ENCODE measurements at places on chromosomes 2 and 18.

GRCh38 chr2:38260972-38261371, 116.1 kb downstream of the ATL2 start:
- H3K4me1 ChIP-seq: no peaks in the 10 kb centered on the region
- H3K4me3 ChIP-seq: no peak overlapping the region
- no peaks in the 10 kb centered on the region for H3K27me3 ChIP-seq
- H3K36me3 ChIP-seq: no peaks in the 10 kb centered on the region
- H3K27ac ChIP-seq: no peak overlapping the region

DNA sequence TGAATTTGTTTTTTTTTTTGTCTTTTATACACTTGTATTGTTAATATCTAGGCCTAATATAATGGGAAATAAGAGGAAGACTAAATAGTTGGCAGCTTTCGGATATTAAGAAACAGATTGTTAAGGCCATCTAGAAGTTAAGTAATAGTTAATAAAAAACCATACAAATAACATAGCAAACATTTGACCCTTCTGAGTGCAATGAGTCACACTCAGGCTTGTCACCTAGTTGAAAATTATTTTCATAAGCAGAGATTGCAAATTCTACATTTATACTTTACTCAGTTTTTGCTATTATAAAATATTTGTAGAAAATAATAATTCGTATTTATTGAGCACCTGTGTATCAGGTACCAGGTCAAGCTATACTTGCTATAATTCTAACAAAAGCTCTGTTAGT, 2.4 kb downstream of the NUP35 start:
- H3K27me3 ChIP-seq: no peaks in the 10 kb centered on the region
- H3K4me1 ChIP-seq: peaks cover 14% of the 10 kb centered on the region
- no peak overlapping the region for H3K4me3 ChIP-seq
- no peaks in the 10 kb centered on the region for H3K36me3 ChIP-seq

DNA sequence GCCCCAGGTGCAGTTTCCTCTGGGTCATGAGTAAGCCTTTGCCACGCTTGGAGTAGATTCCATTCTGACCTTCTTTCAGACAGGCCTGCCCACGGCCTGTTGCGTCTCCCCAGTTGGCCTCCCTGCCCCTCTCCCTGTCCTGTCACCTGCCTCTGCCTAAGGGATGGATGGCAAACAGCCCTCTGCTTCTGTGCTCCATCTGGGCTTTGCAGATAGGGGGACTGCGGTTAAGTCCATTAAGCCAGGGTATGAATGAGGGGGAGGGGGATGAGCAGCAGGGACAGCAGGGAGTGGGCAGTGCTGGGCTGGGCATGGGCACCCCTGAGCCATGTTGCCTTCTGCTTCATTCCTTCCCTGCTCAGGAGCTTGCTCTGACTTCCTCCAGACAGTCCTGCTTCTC, 37.6 kb upstream of the B3GNT7 start:
- peaks cover 9% of the 10 kb centered on the region for H3K4me1 ChIP-seq
- DNase-seq: no peak
- H3K27me3 ChIP-seq: no peaks in the 10 kb centered on the region

- peaks cover 55% of the 10 kb centered on the region for H3K27me3 ChIP-seq
- DNase-seq: no peak
- no peaks in the 10 kb centered on the region for H3K36me3 ChIP-seq
- no peak overlapping the region for H3K27ac ChIP-seq
- H3K4me1 ChIP-seq: peaks cover 14% of the 10 kb centered on the region
- no peak overlapping the region for H3K4me3 ChIP-seq
Observed at GRCh38 chr18:11754979-11755378, 65.9 kb downstream of the GNAL start.

- no peak for DNase-seq
- no peak overlapping the region for H3K27ac ChIP-seq
- H3K4me3 ChIP-seq: no peak overlapping the region
- peaks cover 7% of the 10 kb centered on the region for H3K4me1 ChIP-seq
Observed at GRCh38 chr2:26461601-26462023, 16.3 kb downstream of the OTOF start.

GRCh38 chr18:12597760-12598159, 60.1 kb downstream of the SPIRE1 start:
- no peaks in the 10 kb centered on the region for H3K36me3 ChIP-seq
- H3K4me3 ChIP-seq: no peak overlapping the region
- peaks cover 43% of the 10 kb centered on the region for H3K4me1 ChIP-seq
- H3K27me3 ChIP-seq: no peaks in the 10 kb centered on the region

GRCh38 chr18:27921904-27922751, 254.8 kb downstream of the CDH2 start:
- DNase-seq: no peak
- no peaks in the 10 kb centered on the region for H3K4me1 ChIP-seq
- no peak overlapping the region for H3K27ac ChIP-seq
- H3K4me3 ChIP-seq: no peak overlapping the region
- H3K27me3 ChIP-seq: no peaks in the 10 kb centered on the region

GRCh38 chr2:227163998-227164762, at the start of the genes COL4A3 and COL4A4:
Gene COL4A3, plus strand, starts transcription at chr2:227164624. Its CDS starts 103 bp downstream, at chr2:227164727.
Gene COL4A4, minus strand, starts transcription at chr2:227164205. Its CDS starts 16,722 bp downstream, at chr2:227147483.
- peak within 1 kb of the TSS; percentile 81 for H3K27ac ChIP-seq
- H3K4me1 ChIP-seq: no peaks in the 10 kb centered on the region
- DNase-seq: peak; percentile 69
- H3K4me3 ChIP-seq: peak within 1 kb of the TSS; percentile 64
- no peaks in the 10 kb centered on the region for H3K27me3 ChIP-seq

DNA sequence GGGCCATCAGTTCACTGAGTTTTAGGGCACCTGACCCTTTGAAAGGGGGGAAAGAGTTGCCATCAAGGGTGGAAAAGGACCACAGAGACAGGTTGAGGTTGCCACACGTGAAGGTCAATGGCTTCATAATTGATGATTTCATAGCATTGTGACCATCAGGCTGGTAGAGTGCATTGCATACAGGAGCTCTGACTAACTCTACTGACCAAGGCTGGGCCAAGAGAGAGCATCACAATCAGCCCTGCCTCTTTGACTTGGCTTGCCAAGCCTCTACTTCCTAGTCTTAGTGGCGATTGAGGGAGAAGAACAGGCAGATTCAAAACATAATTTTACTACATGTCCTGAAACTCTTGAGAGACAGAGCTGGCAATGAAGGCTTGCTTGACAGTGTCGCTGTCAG, 5.8 kb upstream of the TNP1 start:
- H3K36me3 ChIP-seq: no peaks in the 10 kb centered on the region
- no peak overlapping the region for H3K4me3 ChIP-seq
- no peaks in the 10 kb centered on the region for H3K4me1 ChIP-seq
- H3K27me3 ChIP-seq: no peaks in the 10 kb centered on the region

- H3K4me1 ChIP-seq: peaks cover 18% of the 10 kb centered on the region
- peak overlapping the region; percentile 4 for H3K27ac ChIP-seq
- no peak overlapping the region for H3K4me3 ChIP-seq
- H3K36me3 ChIP-seq: no peaks in the 10 kb centered on the region
- DNase-seq: peak; percentile 60
Observed at GRCh38 chr2:133504566-133505505, 63.4 kb downstream of the NCKAP5 start.

- no peak for DNase-seq
- peak overlapping the region; percentile 89 for H3K27ac ChIP-seq
- peak overlapping the region; percentile 35 for H3K4me3 ChIP-seq
- H3K4me1 ChIP-seq: peaks cover 100% of the 10 kb centered on the region
Observed at GRCh38 chr2:207142461-207142860, 23.3 kb downstream of the KLF7 start.

GRCh38 chr2:7083580-7084509, 166.6 kb downstream of the RNF144A start:
- no peak for DNase-seq
- no peaks in the 10 kb centered on the region for H3K27me3 ChIP-seq

GRCh38 chr2:48865704-48866103, 110.2 kb upstream of the LHCGR start:
- H3K4me1 ChIP-seq: no peaks in the 10 kb centered on the region
- no peaks in the 10 kb centered on the region for H3K27me3 ChIP-seq
- no peak overlapping the region for H3K4me3 ChIP-seq
- no peak for DNase-seq
- H3K36me3 ChIP-seq: no peaks in the 10 kb centered on the region

- DNase-seq: no peak
- no peaks in the 10 kb centered on the region for H3K36me3 ChIP-seq
- H3K4me3 ChIP-seq: no peak overlapping the region
- H3K4me1 ChIP-seq: no peaks in the 10 kb centered on the region
- no peaks in the 10 kb centered on the region for H3K27me3 ChIP-seq
- no peak overlapping the region for H3K27ac ChIP-seq
Observed at GRCh38 chr2:767440-767839, 90.2 kb upstream of the TMEM18 start.

GRCh38 chr2:29054430-29054829, 19.9 kb downstream of the PCARE start:
- no peaks in the 10 kb centered on the region for H3K27me3 ChIP-seq
- H3K36me3 ChIP-seq: no peaks in the 10 kb centered on the region
- no peak overlapping the region for H3K27ac ChIP-seq
- H3K4me1 ChIP-seq: no peaks in the 10 kb centered on the region
- DNase-seq: no peak

DNA sequence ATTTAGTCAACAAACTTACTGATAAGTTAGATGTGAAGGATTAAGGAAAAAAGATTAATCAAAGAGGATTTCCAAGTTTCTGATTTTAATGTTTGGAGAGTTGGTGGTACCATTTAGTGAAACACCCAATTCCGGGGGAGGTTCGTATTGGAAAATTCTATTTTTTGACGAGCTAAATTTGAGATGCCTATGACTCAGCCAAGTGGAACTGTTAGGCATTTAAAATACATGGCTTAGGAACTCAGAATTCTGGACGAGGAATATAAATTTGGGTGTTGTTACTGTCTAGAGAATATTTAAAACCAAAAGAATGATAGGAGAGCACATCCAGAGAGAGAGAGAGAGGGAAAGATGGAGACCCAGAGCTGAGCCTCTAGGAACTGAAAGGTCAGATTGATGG, 103.6 kb downstream of the TMX3 start:
- no peak for DNase-seq
- no peaks in the 10 kb centered on the region for H3K36me3 ChIP-seq
- no peaks in the 10 kb centered on the region for H3K27me3 ChIP-seq
- no peak overlapping the region for H3K4me3 ChIP-seq

GRCh38 chr2:165905854-165906253, 47.7 kb downstream of the TTC21B start:
- H3K4me1 ChIP-seq: no peaks in the 10 kb centered on the region
- no peaks in the 10 kb centered on the region for H3K27me3 ChIP-seq
- no peak for DNase-seq

DNA sequence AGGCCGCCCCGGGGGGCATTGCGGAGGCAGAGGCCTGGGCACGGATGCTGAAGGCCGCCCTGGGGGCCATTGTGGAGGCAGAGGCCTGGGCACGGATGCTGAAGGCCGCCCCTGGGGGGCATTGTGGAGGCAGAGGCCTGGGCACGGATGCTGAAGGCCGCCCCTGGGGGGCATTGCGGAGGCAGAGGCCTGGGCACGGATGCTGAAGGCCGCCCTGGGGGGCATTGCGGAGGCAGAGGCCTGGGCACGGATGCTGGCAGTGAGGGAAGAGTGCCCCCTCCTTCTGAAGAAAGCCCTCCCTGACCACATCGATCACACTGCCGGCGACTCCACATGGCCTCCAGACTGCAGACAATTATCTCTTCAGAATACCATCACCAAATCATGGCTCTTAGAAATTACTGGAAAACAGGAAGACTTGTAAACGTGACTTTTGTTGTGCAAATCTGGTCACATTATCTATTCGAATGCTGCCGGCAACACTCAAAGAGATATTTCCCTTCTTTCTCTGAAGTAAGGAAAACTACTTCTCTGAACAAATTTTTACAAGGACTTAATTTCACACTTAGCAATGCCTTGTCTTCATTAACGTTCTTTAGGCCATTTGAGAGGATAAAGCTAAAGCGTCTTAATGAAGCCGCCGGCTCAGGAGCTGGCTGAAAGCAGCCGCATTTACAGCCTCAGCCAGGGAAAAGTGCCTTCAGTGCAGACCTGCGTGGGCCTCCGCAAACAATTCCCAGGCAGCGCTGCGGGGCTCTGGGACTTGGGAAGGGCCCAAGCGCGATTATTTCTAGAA, 18.1 kb upstream of the SNTG2 start:
- no peaks in the 10 kb centered on the region for H3K27me3 ChIP-seq
- no peak for DNase-seq
- no peaks in the 10 kb centered on the region for H3K4me1 ChIP-seq

DNA sequence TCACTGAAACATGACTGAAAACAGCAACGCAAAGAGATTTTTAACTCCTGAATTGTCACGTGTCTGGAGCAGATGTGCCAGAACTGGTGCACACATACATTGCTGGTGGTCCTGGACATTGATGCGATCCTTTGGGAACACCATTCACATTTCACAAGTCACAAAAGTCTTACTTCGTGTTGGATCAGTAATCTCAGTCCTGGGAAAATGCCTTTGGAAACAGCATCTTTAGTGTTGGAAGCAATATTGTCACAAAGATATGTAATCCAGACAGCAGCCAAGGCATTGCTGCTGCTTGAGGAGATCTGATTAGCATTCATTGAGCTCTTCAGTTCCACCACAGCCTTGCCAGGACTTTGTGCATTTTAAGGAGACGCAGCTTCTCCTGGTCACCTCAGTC, 126.2 kb upstream of the SH3BP4 start:
- no peak overlapping the region for H3K27ac ChIP-seq
- DNase-seq: no peak
- H3K27me3 ChIP-seq: no peaks in the 10 kb centered on the region

DNA sequence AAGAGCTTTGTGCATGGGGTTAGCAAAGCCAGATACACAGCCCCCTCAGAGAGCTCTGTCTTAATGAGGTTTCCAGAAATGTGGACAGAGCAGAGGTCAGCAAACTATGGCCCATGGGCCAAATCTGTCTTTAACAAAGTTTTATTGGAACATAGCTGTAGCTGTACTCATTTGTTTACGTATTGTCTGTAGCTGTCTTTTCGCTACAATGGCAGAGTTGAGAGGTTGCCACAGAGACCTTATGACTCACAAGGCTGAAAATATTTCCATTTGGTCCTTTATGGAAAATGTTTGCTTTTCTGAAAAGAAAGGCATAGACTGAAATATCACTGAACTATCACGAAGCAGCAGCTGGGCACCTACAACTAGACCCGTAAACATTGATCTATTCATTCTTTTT, 841.8 kb downstream of the SLC4A3 start:
- DNase-seq: no peak
- H3K36me3 ChIP-seq: no peaks in the 10 kb centered on the region
- no peaks in the 10 kb centered on the region for H3K27me3 ChIP-seq
- no peaks in the 10 kb centered on the region for H3K4me1 ChIP-seq
- H3K4me3 ChIP-seq: no peak overlapping the region

DNA sequence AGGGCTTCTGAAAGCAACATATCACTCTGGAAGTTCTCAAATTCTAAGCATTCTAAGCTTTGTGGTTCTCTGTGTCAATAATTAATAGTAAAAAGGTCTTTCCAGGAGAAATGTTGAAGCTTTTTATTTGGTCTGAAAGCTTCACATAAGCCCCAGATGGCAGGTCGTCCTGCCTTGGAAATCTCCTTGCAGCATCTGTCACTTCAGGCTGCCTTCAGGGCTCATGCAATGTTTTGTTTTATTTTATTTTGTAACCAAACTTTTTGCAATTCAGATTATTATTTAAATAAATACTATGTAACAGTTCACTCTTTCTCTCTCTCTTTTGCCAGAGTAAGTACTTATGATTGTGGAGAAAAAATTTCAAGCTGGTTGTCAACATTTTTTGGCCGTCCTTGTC, 46.7 kb upstream of the FHOD3 start:
- DNase-seq: no peak
- H3K4me1 ChIP-seq: no peaks in the 10 kb centered on the region
- no peaks in the 10 kb centered on the region for H3K27me3 ChIP-seq
- H3K4me3 ChIP-seq: no peak overlapping the region
- no peak overlapping the region for H3K27ac ChIP-seq
